ENCODE measurements at places on chromosomes 3 and 15.
A peak's percentile ranks its signal among the peaks of the same experiment; 100 is the strongest.

- DNase-seq = no peak
These were observed 36.7 kb upstream of the ZNF710 start for GRCh38 chr15:89964232-89964954.

- DNase-seq = no peak
These were observed 689.7 kb upstream of the BCHE start for GRCh38 chr3:166526881-166527280.

- no peak for DNase-seq
These were observed 866.9 kb downstream of the FHIT start for GRCh38 chr3:60384341-60384740.

DNA sequence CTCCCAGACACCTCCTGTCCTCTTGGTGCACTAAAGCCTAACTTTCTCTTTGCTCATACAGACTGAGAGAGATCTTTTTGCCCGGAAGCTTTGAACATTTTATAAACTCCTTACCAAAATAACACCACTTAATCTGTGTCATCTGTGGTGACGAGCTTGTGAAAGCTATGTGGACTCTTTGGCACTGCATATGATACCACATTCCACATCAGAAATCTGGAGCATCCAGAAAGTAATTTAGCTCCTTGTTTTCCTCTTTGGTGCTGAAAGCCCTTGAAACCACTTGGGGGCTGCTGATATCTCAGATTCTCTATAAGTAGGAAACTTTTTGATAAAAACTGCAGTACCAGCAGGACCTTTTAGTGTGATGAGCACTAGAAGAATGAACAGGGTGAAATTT is 128.3 kb downstream of the ALCAM start:
- no peak for DNase-seq

DNA sequence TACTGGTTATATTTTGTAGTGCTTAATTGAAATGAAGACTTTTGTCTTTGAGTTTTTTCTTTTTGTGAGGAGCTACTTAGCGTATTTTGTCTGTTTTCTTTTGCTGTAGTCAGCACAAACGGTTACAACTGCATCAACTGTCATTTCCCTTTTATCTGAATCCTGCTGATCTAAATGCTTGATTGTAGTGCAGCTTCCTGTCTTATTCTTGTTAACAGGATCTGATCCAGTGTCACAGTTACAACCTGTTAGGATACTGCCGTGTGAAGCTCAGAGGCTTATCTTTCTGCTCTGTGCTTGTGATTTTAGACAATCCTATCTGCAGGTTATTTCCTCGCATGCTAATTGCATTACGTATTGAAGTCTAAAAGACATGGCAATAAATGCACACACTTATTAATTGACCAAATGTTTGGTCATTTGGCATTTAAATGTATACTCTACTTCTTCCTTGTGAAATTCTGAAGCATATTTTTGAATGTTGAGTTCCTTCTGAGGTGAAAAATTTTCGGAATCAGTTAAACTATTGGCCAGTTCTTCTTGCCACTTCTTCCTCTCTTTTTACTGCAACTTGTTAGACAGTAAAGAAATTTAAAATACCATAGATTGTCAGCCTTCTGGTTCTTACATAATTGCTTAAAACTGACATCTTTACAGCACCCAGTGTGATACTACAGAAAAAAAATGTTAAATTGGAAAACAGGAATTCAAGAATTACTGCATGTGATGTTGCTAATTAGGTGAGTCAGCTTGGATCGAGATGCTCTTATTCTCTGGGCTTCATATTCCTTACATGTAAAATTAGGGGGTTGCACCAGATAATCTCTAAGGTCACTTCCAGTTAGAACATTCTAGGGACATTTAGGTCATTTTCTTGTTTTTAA is 168.2 kb downstream of the MBNL1 start:
- DNase-seq = no peak

DNA sequence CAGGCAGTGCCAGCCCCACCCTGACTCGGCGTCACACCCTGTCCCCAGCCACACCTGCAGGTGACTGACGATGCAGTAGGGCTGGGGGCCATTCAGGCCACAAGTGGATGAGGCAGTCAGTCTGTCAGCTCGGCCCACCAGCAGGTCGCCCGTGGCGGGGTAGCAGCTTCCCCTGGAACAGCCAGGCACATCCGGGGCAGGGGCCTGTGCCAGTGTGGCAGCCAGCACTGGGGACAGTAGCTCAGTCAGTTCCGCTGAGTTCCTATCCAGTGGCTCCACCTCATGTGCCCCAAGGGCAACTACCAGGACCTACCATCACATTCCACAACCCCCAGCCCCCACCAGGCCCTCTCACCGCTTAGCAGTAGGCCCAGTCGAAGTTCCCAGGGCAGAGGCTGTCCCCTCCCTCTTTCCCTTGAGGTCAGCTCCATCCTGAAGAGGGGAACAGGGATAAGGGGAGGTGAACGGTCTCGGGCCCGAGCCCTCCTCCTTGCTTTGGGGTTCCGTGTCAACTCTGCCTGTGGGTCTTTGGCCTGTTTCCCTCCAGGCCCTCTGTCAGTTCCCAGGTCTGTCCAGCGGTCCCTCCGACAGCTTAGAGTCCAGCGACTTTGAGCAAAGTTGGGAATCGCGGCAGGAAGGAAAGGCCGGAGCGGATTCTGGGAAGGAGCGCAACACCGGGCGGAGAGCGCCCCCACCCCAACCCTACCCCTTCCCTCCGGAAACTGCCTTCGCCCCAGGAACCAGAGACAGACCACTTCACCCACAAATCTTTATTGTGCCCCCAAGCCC is at the start of gene LAMB2:
TSS of gene LAMB2 (minus strand) at position 614 of the 789 bp plus-strand sequence. CDS start at position 431, 183 bp downstream.
- DNase-seq = peak; percentile 37

GRCh38 chr3:182255158-182255557 is 538.1 kb upstream of the ATP11B start:
- DNase-seq = no peak

- no peak for DNase-seq
These were observed 94.4 kb downstream of the TJP1 start for GRCh38 chr15:29727871-29728270.

DNA sequence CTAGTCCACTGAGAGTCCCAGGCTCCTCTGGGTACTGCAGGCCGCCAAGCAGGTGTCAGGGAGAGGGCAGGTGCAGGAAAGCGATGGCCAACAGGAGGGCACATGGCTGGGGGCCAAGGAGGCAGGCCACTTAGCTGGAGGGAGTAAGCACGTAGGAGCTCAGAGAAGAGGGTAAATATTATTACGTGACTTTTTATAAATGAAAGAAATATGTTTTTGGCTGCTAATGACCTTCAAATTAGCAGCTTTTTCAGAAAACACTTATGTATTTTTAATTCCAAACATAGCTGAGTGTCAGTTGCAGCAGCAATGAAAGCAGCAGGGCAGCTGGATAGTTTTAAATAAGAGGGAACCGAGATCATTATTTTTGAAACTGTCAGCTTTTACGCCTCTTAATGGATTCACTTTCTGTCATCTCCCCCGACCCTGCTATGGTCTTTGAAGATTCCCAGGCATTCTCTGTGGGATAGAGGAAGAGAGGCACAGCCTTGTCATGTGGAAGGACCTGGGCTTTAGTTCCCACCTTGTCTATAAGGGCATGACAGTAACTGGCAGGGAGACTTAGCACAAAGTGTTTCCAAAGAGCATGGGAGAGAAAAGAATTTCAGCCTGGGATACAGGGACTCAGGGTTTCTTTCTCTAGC is 477.1 kb downstream of the EPHB1 start:
- DNase-seq = no peak

GRCh38 chr15:68098465-68098864 is 44.4 kb downstream of the PIAS1 start:
- DNase-seq = no peak

- DNase-seq = no peak
These were observed 383.7 kb downstream of the MFSD1 start for GRCh38 chr3:159185443-159186050.

DNA sequence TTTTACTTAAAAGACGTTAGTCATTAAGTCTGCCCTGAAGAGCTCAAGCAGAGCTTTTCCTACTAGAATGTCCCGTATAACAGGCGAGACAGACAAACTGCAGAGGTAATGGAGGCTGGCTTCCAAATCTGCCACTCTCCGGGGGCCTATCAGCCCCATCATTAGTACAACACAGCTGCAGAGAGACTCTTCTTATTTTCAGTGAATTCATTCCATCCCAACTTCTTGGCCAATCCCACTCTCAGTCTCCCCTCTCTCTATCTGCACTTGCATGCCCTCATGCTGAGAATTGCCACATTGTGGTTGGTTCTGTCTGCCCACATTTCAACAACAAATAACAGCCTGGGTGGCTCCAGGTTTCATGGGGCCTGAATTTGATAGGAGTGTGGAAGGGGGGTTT is 412.7 kb downstream of the ERC2 start:
- DNase-seq = no peak

DNA sequence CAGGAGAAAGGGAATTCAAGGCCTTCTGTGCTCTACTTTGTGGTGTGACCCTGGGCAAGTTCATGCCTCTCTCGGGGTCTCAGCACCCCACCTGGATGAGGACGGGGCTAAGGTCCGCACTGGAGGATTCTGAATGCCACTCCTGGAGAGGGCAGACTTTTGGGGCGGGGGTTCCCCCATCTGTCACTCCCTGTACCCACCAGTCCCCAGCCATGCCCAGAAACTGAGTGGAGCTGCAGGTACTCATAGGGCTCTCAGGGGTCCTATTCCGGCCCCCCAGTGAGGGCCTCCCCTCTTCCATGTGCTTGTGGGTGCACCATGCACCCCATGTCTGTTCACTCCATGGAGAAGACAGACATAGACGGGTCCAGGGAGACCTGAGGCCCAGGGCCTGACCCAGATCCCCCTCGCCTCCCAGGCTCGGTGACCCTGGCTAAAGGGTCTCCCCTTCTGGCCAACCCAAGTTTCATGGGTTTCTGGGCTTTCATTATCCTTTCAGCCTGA is 26.0 kb downstream of the ACSBG1 start:
- no peak for DNase-seq

- no peak for DNase-seq
These were observed 88.6 kb upstream of the GSK3B start for GRCh38 chr3:120182613-120183511.

GRCh38 chr15:31332681-31333071 is 6.0 kb downstream of the KLF13 start:
- DNase-seq = no peak

GRCh38 chr15:89740137-89740536 is 10.9 kb downstream of the MESP1 start:
- peak; percentile 44 for DNase-seq

DNA sequence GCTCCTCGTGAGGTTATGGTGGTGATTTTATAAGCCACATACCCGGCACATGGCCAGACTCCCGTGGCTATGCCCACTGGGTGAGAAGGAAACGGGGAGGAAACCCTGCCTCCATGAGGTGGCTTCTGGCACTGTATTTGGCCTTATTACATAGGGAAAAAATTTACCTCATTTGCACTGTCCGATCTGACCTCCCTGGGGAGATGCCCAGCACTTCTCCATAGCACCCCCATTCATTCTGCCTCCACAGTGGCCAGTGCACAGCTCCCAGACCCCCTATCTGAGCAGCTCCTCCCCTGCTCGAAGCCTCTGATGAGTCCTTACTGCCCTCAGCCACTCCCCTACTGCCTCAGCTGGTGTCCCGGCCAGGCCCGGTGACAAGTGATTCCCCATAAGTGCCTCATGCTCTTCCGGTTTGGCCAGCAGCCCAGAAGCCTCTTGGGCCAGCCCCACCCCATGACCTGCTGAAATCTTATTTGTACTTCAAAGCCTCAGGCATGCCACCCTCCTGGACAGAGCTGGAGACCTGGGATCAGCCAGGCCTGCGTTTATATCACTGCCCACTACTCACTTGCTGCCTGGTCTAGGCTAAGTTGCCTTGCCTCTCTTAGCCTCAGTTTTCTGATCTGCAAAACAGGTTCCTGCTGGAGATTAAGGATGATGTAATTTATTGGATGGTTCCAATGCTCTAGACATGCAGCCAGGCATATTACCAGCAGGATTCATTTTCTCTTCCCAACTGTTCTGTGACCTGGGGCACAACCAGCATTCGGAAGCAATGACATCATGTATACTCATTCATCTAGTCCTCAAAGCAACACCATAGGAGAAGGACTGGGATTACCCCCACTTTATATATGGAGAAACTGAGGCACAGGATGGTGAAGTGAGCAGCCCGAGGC is 30.6 kb upstream of the SLC6A6 start:
- no peak for DNase-seq

DNA sequence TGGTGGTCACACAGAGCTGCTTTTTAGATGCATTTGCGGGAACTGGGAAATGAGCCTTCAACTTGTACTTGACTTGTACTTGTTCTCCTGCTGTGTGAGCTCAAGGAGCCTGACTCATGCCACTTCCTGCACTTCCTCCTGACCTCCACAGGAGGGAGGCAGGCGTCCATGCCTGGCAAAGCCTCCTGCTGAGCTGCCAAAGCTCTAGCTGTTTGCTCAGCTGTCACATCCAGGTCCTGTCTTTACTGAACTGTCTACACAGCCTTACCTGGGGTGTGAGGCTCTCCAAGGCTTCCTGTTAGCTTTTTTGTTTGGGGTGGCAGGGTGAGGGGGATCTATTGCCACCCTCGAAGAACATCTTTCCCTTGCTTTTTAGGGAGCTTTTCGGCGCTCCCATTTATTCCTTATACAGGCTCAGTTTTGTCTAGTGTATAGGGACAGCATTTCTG is 6.4 kb downstream of the THPO start:
- peak; percentile 78 for DNase-seq

- no peak for DNase-seq
These were observed 1.5 kb downstream of the ZIC4 start for GRCh38 chr3:147404800-147405230.

DNA sequence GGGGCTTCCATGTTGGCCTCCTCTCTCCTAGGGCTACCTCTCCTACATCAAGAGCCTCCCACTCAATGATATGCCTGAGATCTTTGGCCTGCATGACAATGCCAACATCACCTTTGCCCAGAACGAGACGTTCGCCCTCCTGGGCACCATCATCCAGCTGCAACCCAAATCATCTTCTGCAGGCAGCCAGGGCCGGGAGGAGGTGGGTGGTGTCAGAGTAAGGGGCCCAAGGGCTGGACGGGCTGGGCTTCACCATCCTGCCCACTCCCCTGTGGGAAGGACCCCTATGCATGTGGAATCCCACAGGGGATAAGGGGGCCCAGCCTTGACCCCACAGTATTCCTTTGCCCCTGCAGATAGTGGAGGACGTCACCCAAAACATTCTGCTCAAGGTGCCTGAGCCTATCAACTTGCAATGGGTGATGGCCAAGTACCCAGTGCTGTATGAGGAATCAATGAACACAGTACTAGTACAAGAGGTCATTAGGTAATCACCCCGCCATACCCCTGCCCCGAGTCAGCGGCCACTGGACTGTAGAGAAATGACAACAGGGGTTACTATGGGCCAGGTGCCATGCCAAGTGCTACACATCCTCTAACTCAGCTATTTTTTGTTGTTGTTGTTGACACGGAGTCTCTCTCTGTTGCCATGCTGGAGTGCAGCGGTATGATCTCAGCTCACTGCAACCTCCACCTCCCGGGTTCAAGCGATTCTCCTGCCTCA is 47.1 kb downstream of the SEMA3G start:
- no peak for DNase-seq

- no peak for DNase-seq
These were observed 55.9 kb upstream of the MCTP2 start for GRCh38 chr15:94175420-94175819.

GRCh38 chr3:183427196-183427875 is 1.1 kb downstream of the MCF2L2 start:
- DNase-seq = peak; percentile 59
